ENCODE measurements at places on chromosomes 7 and 10. TPM values are rescaled to one million over a fixed set of nuclear protein-coding genes. Genes with fewer than 3 reads are reported as not detected.

Gene CRHR2
- not detected for polyA plus RNA-seq

Gene PTPN20
- 2.6 TPM for polyA plus RNA-seq

Gene CUBN
- 31.6 TPM for polyA plus RNA-seq

Gene POLR2J2
- polyA plus RNA-seq, result 0.62 TPM

Gene COL17A1
- polyA plus RNA-seq, result 0.58 TPM

Gene WASL
- 28.7 TPM for polyA plus RNA-seq

Gene STEAP1
- 6.3 TPM for polyA plus RNA-seq

Gene RAB19
- polyA plus RNA-seq, result 0.82 TPM

Gene FZD1
- polyA plus RNA-seq, result 8.6 TPM

Gene POMZP3
- polyA plus RNA-seq, result 13.9 TPM

Gene ICA1
- polyA plus RNA-seq, result 24.2 TPM

Gene SFRP5
- 0.22 TPM for polyA plus RNA-seq

- no peak for DNase-seq
These were observed 754.6 kb downstream of the REEP3 start for GRCh38 chr10:64275774-64276173.

DNA sequence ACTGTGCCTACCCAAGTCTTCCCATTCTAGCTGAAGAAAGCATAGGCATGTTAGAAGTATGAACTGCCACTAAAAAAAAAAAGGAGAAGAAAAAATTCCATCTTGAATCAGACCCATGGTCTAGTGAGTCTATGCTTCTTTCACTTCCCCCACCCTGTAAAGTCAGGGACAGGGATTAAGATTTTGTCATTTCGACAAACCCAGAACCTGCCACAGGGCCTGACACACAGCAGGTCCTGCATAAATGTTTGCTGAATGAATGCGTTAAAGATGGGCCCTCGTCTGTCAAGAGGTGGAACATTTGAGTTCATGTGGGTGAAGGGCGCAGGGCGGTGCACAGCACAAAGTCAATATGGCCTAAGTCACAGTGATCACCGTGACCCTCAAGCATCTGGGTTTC, 4.9 kb downstream of the HIPK2 start:
- DNase-seq, result no peak

GRCh38 chr10:44761076-44761475, 150.1 kb upstream of the TMEM72 start:
- no peak for DNase-seq

- DNase-seq, result no peak
These were observed 189.0 kb downstream of the ANKRD30A start for GRCh38 chr10:37314350-37314749.

GRCh38 chr10:129771991-129772431, 192.1 kb downstream of the EBF3 start:
- DNase-seq, result no peak

DNA sequence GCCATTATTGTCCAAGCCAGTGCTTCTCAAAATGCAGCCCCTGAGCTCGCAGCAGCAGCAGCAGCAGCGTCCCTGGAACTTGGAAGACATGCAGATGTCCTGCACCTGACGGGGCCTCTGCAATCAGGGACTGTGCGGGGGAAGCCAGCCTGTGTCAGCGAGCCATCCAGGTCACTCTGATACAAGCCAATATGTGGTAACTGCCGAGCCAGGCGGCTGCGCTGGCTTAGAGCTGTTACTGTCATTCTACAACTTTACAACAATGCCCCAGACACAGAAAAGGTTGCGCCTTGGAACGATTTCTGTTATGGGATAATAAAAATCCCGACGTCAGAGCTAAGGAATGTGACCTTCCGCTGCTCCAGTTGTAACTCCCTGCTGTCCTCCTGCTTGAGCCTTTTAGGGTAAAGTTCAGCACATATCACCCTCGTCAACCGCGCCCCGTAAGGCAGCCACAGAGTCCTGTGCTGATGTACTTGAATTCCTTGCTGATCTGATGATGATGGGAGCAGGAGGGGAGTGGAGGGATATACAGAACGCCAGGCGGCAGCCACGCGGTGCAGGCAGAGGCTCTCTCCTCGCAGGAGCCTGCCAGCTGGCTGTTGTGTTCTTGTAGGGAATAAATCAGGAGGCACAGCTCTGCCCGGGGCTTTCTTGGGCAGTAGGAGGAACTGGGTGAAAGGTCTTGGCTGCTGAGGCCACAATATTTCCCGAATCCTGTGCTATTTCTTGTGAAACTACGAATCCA, 20.0 kb upstream of the CRYGN start:
- peak; percentile 95 for DNase-seq

GRCh38 chr10:119243967-119244366, 36.6 kb downstream of the GRK5 start:
- no peak for DNase-seq

- no peak for DNase-seq
These were observed 630.1 kb downstream of the SORCS1 start for GRCh38 chr10:106534441-106534840.

DNA sequence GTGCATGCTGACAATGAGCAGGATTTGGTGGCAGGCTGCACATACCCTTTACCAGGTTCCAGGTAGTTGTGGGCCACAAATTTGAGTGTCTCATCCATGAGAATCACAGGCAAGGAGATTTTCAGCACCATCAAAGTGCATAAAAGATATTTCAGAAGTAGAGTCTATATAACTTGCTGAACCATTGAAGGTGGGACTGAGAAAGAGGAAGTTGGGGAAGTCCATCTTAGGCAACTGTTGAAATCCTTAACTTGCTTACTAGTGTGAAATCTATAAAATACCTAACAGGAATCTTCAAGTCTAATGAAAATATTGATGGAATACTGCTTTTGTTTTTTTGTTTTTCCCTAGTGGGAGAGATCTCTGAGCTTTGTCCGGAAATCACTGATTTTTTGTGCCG, 325.1 kb upstream of the PLXDC2 start:
- no peak for DNase-seq

- DNase-seq, result no peak
These were observed 40.9 kb upstream of the ST7 start for GRCh38 chr7:116912269-116912909.

DNA sequence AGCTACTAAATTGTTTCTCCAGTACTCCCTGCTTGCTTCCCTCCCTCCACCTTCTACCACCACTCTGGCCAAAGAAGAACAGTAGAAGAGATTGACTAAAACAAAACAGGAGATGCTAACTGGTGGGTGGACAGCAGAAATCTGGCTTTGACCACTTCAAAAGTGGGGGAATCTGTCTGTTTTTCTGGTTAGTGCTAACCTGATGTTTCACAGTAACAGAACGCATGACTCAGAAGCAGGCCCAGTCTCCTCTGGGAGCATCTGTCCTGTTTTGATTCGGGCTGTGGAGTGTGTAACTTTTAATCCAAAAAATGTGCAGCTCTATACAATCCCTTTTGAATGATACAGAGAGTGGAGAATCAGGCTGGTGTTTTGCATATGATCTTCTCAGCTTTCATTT, 32.7 kb upstream of the ZNF438 start:
- DNase-seq, result no peak

DNA sequence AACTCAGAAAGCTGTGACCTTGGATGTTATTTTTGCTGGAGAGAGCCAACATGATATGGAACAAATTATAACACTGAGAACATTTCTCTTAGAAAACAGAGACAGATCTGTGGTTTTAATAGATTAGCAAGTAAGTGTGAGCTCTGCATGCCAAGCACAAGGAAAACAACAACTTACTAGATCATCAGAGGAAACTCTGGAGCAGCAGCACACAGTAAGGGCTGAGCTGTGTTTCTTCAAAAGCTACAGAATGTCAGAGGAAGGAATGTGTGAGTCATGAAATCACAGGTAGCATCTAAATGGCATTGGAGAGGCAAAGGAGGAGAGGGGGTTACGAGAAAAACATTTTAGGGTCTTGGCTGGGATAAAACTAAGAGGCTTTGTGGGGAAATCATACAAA, 283.4 kb upstream of the FZD8 start:
- no peak for DNase-seq

GRCh38 chr7:158406801-158407200, 180.8 kb downstream of the PTPRN2 start:
- no peak for DNase-seq

GRCh38 chr10:119502618-119503155, 39.8 kb downstream of the RGS10 start:
- DNase-seq, result no peak

DNA sequence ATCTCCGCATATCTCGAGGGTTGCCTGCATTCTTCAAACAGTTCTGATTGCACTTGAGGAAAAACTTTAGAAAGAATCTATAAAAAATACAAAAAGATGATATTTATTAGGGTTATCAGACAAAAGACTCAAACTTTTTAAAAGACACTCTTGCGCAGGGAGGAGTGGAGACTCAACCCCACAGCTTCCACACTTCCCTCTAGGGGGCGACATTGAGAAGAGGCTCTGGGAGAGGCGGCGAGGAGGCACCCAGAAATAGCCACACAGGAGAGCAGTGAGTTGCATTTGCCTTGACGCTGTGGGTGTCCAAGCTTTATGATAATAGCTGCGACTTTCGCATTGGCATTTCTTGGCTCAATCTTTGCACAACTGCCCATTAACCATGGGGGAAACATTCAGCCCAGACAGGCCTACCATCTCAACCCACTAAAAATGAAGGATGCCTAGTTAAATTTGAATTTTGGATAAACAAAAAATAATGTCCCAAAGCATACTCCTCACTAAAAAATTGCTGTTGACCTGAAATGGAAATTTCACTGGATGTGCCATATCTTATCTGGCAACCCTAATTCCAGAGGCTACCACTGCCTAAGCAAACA, 86.2 kb downstream of the EBF3 start:
- no peak for DNase-seq

- no peak for DNase-seq
These were observed 279.8 kb upstream of the ZNF32 start for GRCh38 chr10:43928425-43928968.

GRCh38 chr7:131326576-131326975, 1.1 kb upstream of the MKLN1 start:
- no peak for DNase-seq

- DNase-seq, result no peak
These were observed 42.8 kb downstream of the MGMT start for GRCh38 chr10:129509835-129510234.

GRCh38 chr7:52283335-52283734, 752.1 kb upstream of the POM121L12 start:
- DNase-seq, result no peak

DNA sequence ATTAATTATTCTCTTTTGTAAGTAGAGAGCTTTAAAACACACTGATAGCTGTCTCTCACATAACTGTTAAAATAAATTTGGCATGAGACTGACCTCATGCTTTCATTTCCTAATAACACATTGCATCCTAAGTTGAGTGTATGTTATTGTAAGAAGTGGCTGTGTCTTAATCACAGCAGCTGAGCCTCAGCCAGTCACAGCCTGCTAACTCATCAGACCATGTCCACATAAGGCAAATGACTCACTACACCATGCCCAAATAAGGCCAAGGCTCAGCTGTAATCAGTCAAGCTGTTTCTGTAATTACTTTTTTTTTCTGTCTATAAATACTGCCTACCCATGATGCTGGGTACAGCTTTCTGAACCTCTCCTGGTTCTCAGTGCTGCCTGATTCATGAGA, 860.9 kb downstream of the XPNPEP1 start:
- peak; percentile 3 for DNase-seq

DNA sequence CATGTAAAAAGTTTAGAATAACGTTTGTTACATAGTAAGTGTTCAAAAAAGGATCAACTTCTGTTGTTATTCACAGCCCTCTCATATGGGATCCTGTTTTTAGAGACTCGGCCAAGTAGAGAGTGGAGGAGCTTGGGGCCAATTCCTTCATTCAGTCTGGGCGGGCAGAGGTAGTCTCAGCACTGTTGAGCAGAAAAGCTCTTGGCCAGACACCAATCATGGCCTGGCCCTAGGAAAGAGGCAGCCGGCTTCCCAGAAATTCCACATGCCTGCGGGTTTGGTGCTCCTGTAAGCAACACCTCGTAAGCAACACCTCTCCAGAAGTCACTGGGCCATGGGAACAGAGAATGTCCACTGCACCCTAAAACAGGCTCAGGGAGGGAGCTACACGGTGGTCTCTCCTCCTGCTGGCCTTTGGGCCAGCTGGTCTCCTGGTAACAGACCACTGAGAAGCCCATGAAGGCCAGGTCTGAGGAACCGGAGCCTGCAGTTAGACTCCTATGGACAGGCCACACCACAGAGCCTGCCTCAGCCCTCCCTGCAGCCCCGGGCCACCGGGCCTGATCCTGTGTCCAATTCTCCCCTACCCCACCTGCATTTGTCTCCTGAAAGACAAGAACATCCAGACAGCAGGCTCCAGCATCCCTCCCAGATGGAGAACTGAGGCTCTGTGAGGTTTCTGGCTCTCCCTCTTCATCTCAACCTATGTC, 149.1 kb downstream of the GRID1 start:
- DNase-seq, result no peak

DNA sequence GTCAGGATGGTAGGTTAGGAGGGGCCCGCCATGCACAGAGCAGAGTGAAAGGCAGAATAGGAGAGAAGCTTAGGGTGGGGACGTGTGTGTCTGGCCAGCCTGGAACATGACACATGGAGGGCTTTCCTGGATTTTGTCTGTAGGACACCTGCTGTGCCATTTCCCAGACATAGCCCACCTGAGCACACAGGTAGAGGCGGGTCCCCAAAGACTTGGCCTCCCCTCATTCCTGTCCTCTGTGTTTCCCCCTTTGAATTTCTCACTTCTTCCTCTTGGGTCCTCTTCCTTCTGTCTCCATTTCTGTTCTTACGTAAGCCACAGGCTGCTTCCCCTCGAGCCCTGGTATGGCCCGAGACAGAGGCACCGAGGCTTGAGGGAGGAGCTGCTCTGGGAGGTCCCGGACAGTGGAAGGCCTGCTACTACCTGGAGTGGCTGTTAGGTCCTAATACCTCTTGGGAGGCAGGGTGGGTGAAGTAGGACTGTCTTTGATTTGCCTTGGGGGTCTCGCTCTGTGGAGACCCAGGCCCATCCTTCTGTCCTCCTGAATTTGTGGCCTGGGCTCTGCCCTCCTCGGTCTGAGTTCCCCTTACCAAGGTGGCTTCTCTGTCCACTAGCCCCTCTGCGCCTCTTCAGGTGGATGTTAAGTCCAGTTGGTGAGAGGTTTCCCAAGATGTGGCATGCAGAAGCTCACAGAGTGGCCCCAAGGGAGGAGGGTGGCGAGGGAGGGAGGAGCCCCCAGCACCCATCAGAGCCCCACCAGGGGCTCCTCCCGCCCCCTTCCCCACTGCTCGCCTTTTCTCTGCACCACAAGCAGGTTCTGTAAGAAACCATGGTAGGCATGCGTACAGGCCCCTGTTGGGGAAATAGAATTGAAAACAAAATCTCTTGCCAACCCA, 5.5 kb downstream of the ZNF775 start:
- DNase-seq, result no peak

- DNase-seq, result no peak
These were observed 16.6 kb upstream of the ITIH2 start for GRCh38 chr10:7686351-7687171.

DNA sequence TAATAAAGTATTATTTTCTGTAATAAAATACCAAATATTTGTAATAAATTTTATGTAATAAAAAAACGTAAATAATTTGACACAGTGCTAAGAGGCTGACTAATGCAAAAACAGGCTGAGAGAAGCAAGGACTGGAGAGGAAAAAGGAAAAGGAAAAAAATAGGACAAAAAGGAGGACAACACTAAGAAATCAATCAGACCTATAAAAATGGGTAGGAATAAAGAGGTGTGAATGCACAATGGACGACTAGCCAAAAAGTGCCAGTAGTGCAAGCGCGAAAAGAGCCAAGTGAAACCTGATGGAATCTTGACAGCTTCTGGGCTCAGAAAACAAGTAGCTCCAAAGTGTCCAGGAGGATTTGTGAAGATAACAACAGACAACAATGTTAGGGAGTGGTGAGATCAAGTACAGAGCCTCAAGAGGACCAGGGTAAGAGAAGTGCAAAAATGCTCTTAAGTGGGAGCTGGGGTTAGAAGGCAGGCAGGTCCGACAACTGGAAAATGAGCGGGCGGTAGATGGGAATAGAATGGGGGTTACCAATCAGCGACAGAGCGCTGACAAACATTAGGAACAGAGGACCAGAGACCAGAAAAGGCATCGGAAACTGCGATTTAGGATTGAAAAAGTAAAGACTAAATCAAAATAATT, 1.2 kb downstream of the BRAF start:
- no peak for DNase-seq

Measured in kidney (tissue), 22 donors.